ENCODE measurements at places on chromosomes 7 and 10.

DNA sequence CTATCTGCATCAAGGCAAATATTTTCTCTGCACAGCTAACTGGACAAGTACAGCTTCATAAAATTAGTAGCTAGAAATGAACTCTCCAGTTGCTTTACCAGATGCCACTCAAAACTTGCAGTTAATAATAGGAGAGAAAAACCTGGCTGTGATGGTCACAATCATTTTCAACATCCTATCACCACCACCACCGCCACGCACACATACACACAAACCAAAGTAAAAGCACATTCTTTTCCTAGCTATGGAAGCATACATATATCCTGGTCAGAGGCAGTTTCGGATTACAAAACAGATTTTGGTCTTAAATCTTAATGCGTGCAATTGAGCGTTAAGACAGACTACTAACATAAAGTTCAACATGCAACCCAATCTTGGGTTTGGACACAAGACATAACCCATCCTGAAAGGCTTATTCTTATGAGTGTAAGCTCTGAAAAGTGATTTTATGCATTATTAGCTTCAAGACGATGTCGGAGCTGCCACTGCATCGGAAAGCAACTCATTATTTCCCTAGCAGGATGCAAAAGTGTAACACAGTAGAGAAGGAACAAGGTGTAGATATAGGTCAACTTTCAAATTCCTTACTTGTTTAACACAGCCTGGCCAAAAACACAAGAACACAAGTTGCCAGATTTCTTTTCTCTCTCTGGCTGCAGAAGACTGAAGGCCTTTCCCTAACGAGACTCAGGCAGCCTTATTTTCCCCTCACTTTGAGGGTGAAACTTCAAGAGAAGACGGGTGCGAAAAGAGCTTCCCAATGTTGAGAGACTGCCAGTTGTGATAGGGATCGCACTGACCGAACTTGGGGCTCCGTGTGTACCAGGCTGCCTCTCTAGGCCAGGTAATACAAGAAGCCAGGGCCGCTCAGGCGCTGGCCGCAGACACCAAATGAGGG, 1.2 kb downstream of the CACUL1 start:
- peak; percentile 66 for DNase-seq

- no peak for DNase-seq
Measured at GRCh38 chr7:23299770-23300300, 696 bp downstream of the MALSU1 start.

DNA sequence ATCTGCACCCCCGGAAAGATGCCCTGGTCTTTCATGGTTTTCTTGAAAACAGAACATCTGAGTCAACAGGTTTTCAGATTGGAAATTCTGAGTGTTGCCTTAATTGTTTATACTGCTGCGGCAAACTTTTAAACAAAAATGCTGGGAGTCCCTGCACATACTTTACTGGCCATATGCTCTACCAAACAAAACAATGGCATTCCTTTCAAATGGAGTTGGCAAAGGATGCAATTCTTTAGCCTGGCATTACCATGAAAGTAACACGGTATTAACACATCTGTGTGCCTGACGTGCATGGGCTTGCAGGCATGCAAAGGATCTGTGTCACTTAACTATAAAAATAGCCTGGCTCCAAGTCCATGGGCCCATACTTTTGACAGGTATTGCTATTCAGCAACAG, 4.2 kb downstream of the INHBA start:
- DNase-seq = no peak

- DNase-seq = no peak
Measured at GRCh38 chr10:69537449-69537848, 35.8 kb downstream of the NEUROG3 start.

DNA sequence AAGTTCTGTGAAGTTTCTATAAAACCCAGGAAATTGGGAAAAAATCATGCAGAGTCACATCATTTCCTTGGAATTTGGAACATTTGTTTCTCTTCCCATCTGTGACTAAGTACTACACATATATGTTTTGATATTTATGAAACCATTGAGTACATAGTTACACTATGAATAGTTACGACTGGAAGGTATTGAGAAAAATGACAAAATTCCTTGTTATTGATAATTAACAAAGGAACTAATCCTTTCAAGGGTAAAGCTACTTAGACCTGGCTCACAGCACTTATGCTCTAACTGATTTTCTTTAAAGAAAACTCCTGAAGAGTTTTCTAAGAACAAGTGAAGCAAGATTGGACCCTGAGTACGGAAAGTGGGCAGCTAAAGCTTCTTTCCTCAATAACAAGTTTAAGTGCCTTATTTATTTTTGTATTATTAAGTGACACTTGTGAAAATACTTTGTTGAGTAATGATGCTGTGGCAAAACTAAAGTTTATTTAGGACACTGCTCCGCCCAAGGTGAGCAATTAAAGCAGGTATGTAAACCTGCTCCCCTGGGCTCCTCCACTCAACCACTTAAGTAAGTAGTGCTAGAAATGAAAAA, 12.0 kb upstream of the GLCCI1 start:
- no peak for DNase-seq

DNA sequence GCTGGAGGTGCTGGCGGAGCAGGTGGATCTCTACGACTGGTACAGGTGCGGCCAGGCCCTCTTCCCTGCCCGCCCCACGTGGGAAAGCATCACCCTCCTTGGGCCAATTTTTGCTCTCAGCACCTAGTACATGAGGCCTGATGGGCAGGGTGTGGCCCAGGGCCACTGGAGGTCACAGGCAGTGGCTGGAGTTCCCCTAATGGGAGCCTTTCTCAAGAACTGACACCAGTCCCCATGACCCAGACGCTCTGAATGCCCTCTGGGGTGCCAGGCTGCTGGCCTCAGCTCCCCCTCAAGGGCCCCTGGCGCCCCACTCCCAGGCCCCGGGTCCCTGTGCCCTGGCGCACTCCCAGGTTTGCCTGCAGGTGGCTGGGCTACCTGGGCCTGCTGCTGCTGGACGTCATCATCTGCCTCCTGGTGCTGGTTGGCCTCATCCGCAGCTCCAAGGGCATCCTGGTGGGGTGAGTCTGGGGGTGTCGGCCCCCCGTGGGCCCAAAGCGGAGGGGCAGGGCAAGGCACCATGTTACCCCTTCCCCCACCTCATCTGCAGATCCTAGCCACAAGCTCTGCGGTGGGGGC, 15.9 kb downstream of the TTYH3 start:
- DNase-seq = no peak

- no peak for DNase-seq
Measured at GRCh38 chr7:44306606-44307005, 18.8 kb downstream of the CAMK2B start.

GRCh38 chr10:132458071-132458585, 61.1 kb downstream of the PWWP2B start:
- no peak for DNase-seq

DNA sequence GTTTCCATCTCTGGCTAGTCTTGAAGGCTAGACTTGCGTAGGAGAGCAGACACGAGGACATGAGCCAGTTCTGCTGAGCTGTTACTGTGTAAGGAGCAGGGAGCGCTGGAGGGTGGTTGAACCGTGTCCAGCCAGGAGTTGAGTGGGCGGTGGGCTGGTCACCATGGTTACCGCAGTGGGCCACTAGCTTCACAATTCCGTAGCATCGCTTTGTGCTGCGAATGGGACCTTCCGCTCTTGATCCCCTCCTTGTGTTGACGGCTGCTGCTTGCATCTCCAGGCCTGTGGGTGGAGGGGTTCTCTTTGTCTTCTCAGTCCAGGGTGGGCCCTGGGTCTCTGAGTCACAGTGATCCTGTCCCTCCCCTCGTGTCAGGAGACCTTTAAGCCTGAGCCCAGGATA, 49.4 kb upstream of the OCM start:
- DNase-seq = no peak

GRCh38 chr7:1987084-1987535, 245.6 kb downstream of the MAD1L1 start:
- no peak for DNase-seq

DNA sequence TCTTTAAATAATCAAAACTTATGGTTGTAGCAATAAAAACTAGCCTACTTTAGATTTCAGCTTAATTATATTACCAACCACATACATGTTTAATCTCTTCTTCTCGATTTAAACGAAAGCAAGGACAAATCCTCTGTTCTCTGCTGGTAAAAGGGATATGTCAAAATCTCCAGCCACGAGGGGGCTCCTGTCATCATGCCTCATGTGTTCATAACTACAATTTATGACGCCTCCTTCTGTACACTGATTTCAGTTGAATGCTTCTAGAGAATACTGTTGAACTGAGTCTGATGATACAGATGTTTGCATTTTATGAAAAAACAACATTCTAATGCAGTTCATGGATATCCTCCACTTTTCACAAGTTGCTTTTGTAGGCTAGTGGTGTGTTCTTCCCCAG, 220.0 kb upstream of the DPP6 start:
- peak; percentile 2 for DNase-seq

GRCh38 chr7:44386139-44386913, 60.9 kb upstream of the CAMK2B start:
- DNase-seq = no peak

DNA sequence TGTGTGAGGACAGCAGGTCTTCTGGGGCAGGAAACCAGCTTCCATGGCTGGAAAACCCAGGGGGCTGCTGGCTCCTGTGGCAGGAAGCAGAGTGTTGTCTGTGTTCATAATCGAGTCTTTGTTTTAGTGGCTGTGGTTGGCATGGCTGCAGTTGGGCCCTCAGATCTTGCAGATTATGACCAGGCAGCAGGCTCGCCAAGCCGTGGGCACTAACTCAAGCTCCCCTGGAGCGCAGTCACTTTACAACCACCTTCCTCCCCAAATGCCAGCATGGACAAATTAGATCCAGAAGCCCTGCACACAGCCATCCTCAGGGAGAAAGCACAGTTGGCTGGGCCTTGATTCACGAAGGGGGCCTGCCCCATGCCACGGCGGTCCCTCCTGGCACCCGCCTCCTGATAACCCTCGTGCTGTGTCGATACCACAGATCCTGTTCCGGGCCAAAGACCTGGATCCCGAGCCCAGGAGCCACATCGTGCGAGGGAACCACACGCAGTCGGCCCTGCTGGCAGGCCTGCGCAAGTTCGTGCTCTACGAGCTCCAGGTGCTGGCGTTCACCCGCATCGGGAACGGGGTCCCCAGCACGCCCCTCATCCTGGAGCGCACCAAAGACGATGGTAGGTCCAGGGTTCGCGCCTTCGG, 552.5 kb upstream of the FOXK1 start:
- no peak for DNase-seq

DNA sequence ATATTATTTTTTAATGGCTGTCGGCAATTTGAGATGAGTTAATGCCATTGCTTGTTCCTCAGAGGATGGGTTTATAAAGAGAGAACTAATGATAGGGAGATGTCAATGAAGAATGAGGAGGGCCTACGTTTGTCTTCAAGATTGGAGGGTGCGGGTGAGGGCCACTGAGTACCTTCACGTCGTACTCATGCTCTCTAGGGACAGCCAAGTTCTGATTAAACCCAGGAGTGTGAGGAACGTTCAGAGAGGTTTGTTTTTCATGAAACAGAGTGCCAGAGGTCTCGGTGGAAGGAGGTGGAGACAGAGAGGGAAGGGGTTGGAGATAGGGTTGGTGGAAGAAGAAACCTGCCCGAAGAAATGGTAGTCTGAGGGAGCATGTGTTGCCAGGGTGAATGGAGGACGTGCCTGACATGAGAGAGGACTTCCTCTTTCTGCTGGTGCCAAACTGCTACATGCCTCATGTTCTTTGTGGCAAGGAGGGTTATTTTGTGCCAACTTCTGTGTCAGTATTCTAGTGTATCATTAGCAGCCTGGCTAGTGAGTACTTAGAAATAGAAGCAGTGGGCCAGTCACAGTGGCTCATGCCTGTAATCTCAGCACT, 8.9 kb downstream of the DHTKD1 start:
- DNase-seq = peak; percentile 59

- DNase-seq = peak; percentile 23
Measured at GRCh38 chr10:111018021-111018420, 58.8 kb upstream of the ADRA2A start.

- no peak for DNase-seq
Measured at GRCh38 chr7:5456409-5456808, 32.8 kb upstream of the TNRC18 start.

GRCh38 chr10:49170632-49171325, 17.4 kb downstream of the TMEM273 start:
- DNase-seq = no peak

DNA sequence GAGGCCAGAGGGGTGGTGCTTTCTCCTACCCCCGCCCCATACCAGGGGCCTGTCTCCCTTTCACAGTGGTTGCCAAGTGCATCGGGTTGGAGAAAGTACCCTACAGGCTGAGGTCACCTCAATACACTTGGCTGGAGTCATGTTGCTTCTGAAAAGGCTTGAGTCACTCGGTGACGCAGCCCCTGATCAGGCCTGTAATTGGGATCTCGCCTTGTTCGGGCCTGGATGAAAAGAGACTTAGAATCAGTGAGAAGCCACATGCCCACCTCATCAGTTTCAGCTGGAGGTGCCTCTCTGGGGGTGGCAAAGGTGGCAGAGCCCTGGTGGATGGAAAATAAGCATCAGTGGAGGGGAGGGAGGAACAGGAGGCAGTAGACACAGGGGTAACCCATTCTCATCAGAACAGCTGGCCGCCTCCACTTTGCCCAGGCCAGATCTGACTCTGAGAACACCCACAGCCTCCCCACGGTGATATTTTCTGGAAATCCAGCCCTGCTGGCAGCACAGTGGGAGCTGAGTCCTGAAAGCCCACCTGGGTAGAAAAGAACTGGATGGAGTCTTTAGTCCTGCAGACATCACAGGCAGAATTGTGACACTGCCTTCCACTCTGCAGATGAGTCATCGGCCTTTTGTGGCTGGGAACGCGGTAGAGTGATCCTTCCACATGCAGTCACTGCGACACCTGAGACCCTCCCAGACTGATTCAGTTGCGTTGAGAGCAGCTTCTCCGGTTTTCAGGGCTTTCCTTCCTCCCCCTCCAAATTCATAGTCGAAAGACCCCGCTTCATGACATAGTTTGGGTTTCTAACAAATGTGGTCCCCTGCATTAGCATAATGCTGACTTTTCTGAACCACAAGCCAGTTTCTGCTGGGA, 108.0 kb downstream of the GRK5 start:
- DNase-seq = peak; percentile 27

- DNase-seq = no peak
Measured at GRCh38 chr10:116256752-116257259, 16.2 kb downstream of the GFRA1 start.

DNA sequence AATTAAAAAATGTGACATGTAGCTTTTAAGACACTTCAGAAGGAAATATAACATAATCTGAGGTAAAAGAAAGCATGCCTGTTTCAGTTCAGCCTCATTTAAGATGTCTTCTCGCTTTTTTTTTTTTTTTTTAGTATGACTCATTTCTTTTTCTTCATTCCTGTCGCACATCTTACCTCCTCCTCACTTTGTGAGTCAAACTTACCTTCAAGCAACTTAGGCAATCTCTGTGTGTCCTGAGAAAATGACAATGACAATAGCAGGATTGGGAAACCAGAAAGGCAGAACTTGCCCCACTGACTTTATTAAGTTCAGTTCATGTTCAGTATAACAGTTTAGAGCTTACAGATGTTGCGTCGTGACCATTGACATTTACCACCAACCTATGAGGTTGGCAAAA, 7.7 kb downstream of the PTN start:
- no peak for DNase-seq

- no peak for DNase-seq
Measured at GRCh38 chr7:12373580-12374263, 29.9 kb downstream of the VWDE start.

GRCh38 chr10:101774589-101775272, 1.2 kb downstream of the FGF8 start:
- DNase-seq = no peak

GRCh38 chr10:119132521-119133345, 28.8 kb downstream of the DENND10 start:
- DNase-seq = no peak
